ENCODE measurements at places on chromosomes 5 and 9.

DNA sequence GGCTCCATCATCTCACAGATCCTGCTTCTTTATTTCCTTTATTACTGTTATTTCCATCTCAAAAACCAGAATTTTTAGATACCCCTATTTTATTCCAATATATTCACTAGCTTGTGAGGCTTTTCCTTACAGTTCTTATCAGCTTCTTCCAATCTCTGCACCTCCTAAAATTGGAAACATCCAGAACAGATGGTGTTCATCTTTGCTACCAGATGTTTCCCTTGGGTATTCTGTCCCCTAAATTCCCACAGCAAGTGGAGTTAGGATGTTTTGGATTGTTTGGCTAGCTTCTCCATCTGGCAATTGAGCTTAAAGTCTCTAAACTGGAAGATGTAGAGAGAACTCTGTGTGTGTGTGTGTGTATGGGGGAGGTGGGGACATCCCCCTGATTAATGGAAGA lies 580.4 kb downstream of the DTWD2 start:
- DNase-seq = no peak

DNA sequence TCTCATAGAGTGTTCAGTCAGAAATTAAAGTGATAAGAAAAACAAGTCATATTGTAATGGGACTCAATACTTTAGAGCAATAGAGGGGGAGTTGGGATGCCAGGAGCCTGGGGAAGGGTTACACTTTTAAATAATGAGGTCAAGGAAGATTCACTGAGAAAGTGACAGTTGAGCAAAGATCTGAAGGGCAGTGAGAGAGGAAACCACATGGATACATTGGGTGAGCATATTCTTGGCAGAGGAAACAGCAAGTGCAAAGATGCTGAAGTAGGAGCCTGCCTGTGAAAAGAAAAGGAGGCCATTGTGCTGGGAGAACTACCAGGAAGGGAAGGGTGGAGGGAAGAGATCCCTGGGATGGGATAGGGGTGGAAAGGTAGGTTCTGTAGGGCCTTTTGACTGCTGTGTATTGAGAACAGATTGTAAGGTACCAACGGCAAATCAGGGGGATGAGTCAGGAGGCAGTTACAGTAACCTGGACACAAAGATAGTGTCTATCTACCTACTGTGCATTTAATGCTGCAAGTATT lies 79.4 kb downstream of the PAM start:
- DNase-seq = no peak

- no peak for DNase-seq
Observed at GRCh38 chr5:174714751-174715150, 9.6 kb upstream of the MSX2 start.

- peak; percentile 27 for DNase-seq
Observed at GRCh38 chr5:61784341-61784740, 452.3 kb downstream of the ZSWIM6 start.

- no peak for DNase-seq
Observed at GRCh38 chr5:160173-160510, 31.2 kb upstream of the LRRC14B start.

DNA sequence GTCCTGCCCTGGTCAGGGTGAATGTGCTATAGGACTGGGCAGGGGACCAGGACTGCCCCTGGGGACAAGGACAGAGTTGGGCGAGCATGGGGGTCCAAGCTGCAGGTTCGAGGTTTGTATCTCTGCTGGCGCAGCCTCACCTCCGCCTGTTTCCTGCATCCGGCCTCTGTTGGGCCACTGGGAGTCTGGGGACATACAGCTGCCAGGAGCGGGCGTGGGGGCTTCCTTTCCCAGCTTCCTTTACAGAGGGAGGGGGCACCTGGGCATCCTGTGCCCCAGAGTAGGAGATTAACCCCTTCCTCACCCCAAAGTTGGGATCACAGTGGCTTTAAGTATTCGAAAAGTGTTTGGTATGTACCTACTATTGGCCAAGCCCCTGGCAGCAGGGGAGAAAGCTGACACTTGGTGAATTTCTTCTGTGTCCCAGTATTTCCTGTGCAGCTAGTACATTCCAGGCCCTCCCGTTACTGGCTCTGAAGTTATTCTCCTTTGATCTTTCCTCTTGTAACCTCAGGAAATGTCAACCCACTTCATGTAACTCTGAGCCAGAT lies 19.0 kb downstream of the OLFML2A start:
- DNase-seq = no peak

DNA sequence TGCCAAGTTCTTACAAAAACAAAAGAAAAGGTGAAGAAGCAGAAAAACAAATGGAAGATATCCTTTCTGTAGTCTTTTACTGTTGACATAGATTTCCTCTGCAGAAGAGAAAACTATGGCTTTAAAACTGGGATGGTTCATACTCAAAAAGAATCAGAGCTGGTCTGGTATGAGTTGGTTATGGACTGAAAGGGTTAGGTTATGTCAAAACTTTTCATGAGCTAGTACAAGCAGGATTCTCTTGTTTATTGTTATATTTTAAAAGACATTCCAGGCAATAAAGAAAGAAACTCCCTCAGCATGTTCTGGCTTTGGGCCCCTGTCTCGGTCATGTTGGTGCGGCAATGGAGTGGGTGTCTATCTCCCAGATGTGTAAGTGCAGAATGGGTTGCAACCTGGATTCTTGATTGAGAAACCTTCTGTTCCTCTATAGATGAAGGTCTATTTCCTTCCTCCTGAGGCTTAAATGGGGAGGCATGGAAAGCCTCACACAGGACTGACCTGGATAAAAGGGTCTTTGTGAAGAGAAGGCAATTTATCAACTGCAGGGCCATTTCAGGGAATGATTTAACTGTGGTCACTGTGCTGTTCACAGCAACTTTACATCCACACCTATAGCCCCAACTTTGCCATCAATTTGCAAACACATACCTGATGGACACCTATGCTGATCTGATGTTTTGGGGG lies 209.6 kb upstream of the TNC start:
- DNase-seq = peak; percentile 10

DNA sequence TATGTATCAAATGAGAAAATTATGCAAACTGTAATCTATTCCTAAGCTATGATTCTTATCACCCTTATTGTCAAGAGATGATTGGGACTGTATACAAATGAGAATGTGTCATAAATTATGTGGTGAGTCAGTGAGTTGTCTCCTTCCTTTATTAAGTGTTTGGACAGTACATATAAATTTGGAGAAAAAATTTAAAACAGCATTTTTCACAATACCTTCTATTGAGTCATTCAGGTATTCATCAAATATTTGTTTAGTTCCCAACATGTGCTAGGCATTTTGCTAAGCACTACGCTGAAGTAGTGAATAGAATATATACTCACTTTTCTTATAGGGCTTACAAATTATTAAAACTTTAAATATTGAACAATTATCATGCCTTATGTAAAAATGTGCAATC lies 36.3 kb upstream of the PTPRD start:
- DNase-seq = no peak

DNA sequence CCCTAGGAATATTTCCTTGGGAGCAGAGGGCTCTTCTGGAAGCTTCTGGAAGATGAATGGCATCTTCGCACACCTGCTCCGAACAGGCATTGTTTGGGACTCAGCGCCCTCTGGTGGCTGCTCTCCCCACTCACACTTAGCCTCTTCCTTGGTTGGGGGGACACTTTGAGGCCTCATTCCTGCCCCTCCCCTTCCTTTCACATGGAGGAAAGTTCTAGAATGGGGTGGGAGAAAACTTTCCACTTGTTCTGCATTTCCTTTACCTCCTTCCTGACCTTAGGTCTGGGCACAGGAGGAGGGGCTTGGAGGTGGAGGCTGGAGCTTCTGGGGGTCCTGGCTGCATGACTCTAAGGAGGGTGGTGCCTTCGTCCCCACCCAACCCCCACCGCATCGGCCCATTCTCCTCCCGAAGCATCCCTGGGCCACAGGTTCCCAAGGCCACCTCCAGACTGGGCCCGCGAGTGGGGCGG lies 19.3 kb upstream of the SMIM32 start:
- peak; percentile 19 for DNase-seq

DNA sequence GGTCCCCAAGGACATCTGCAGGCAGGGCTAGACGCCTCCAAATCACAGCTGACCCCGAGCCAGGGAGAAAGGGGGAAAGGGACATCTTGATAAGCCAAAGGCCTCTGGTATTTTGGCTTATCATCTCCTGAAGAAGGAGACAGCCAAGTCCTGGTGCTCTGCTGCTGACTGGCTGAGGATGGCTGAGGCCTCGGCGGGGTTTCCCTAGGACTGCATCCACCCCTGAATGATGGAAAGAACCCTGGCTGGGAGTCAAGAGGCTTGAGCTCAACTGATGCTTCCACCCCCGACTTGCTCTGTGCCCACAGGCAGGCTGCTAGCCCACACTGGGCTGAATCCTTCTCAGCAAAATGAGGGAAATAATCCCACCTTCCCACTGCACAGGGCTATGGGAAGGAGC lies 30.9 kb upstream of the HRH2 start:
- DNase-seq = no peak

- DNase-seq = no peak
Observed at GRCh38 chr5:137836298-137836697, 31.4 kb upstream of the MYOT start.

DNA sequence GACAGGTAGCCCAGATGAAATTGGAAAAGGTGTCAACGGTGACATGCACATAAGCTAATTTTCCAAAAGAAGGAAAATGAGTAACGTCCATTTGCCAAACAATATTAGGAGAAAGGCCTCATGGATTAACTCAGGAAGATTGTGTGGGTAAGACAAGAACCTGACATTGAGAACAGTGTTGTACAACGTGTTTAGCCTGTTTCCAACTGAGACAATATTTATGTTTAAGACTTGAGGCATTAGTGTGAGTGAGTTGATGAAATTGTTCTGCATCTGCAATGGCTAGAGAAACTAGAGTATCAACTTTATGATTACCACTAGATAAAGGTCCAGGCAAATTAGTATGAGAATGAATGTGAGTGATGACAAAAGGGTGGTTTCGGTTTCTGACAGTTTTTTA lies 191.3 kb upstream of the RAI14 start:
- DNase-seq = no peak

GRCh38 chr5:5347442-5347841 lies 75.0 kb upstream of the ICE1 start:
- DNase-seq = no peak

DNA sequence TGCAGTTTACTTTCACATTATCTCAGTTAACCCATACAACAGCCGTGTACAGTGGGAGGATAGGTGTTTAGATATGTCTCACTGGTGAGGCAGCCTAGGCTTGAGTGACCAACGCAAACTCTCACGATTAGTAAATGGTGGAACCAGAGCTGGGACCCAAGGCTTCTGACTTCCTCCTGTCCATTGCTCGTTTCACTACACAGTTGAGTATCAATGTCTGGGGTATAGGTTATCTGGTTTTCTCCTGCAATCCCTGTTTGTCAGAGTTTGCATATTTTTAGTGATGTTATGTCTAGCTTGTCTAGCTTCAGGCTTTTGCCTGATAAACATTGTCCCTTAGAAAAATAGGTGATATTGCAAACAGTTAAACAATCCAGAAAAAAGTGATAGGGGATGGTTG lies 62.6 kb downstream of the NUP214 start:
- no peak for DNase-seq

GRCh38 chr5:52838326-52839015 lies 50.8 kb downstream of the ITGA1 start:
- no peak for DNase-seq

DNA sequence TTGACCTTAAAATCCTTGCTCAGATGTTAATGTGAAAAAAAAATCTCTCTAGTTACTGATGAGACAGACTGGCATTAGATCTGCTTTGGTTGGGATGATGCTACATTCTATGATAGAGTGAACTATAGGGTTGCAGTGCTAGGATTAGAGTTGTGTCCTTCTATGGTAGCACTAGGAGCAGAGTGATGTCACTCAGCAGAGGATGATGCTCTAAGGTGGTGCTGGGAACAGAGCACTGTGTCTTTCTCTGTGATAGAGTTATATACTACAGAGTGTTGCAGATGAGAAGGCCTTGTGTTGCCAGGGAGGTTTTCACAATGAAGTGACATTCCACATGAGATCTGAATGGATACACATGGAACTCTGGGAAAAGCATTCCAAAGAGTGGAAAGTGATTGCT lies 462.3 kb downstream of the CDH12 start:
- DNase-seq = no peak

Measured in HFF-Myc (cell line).